ENCODE measurements at places on chromosomes 1 and 21.

DNA sequence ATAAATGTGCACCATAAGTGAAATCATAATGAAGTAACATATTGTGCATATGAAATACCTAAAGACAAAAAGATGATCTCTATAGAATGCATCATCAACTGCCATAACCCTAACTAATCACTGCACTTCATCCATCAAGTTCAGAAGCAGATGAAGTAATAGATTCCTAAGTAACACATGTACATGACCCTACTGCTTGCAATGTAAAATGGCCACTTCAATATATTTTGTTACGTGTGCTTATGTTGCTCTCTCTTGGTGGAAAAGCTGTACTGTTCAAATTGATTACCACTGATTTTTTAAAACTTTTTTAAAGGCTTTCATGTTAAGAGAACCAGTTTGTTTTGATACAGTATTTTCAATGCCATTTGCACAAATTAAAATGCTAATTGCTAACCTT lies 141.8 kb downstream of the TTLL7 start:
- DNase-seq: peak; percentile 68

GRCh38 chr1:180231506-180231921 lies 1.4 kb downstream of the LHX4 start:
- DNase-seq: no peak

DNA sequence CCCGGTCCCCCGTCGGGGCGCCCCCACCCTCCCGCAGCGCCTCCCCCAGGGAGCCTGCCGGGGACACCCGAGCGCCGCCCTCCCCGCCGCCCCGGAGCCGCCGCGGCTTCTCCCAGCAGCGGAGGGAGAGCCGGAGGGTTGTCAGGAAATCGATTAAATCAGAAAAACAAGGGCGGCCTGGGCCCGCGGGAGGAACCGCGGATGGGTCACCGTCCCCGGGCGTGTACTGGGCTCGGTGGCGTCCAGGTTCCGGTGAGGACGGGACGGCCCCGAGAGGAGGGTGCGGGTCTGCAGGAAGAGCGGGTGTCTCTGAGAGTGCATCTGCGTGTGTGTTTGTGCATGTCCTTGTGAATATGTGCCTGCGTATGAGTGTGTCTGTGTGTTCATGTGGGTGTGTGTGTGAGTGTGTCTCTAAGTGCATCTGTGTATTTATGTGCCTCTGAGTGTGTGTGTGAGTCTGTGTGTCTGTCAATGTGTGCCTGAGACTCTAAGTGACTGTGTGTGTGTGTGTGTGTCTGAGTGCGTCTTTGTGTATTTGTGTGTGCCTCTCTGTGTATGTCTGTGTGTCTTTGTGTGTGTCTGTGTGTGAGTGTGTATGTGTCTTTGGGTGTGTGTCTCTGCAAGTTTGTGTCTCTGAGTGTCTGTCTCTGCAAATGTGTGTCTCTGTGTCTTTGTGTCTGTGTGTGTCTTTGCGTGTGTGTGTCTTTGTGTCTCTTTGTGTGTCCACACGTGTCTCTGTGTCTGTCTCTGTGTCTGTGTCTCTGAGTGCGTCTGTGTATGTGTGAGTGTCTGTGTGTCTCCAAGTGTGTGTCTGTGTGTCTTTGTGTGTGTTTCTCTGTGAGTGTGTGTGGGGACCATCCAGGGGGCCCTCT lies 1.1 kb downstream of the SPSB1 start:
- no peak for DNase-seq

- peak; percentile 3 for DNase-seq
Observed at GRCh38 chr1:231240531-231240882, 505 bp upstream of the GNPAT start.

GRCh38 chr1:183484254-183484653 lies 12.0 kb downstream of the SMG7 start:
- no peak for DNase-seq

- no peak for DNase-seq
Observed at GRCh38 chr1:10924030-10924429, 88.4 kb upstream of the TARDBP start.

DNA sequence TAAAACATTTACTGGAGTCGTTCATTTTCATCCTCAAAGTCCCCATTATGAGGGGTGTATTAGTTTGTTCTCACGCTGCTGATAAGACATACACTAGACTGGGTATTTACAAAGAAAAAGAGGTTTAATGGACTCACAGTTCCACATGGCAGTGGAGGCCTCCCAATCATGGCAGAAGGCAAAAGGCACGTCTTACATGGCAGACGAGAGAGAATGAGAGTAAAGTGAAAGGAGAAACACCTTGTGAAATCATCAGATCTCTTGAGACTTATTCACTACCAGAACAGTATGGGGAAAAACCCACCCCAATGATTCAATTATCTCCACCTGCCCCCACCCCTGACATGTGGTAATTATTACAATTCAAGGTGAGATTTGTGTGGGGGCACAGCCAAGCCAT lies 830.4 kb upstream of the RGS18 start:
- DNase-seq: no peak

GRCh38 chr1:10632691-10633090 lies 157.9 kb downstream of the PEX14 start:
- DNase-seq: no peak

DNA sequence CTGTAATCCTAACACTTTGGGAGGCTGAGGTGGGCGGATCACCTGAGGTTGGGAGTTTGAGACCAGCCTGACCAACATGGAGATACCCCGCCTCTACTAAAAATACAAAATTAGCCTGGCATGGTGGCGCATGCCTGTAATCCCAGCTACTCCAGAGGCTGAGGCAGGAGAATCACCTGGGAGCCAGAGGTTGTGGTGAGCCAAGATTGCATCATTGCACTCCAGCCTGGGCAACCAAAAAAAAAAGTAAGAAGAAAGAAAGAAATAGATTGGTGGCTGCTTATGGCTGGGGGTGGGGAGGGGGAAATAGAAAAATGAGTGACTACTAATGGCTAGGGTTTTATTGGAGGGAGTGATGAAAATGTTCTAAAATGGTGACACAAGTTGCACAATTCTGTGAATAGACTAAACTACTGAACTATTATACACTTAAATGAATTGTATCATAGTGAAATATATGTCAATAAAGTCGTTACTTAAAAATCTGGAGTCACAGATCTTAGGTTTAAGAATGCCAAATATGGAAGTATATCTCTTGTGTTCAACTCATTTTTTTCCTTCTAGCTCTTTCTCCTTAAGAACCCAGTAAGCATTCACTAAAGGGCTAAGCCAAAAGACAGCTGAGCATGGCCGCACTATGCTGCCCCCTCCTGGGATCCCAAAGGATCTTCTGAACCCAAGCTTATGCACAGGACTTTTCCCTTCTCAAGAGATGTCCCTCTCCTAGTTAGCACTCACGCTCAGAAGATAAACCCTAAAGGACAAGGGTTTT lies 3.2 kb upstream of the NPL start:
- DNase-seq: peak; percentile 60

- no peak for DNase-seq
Observed at GRCh38 chr1:228002792-228003191, 4.0 kb upstream of the WNT3A start.

GRCh38 chr1:60833173-60833572 lies 249.2 kb upstream of the NFIA start:
- DNase-seq: no peak

DNA sequence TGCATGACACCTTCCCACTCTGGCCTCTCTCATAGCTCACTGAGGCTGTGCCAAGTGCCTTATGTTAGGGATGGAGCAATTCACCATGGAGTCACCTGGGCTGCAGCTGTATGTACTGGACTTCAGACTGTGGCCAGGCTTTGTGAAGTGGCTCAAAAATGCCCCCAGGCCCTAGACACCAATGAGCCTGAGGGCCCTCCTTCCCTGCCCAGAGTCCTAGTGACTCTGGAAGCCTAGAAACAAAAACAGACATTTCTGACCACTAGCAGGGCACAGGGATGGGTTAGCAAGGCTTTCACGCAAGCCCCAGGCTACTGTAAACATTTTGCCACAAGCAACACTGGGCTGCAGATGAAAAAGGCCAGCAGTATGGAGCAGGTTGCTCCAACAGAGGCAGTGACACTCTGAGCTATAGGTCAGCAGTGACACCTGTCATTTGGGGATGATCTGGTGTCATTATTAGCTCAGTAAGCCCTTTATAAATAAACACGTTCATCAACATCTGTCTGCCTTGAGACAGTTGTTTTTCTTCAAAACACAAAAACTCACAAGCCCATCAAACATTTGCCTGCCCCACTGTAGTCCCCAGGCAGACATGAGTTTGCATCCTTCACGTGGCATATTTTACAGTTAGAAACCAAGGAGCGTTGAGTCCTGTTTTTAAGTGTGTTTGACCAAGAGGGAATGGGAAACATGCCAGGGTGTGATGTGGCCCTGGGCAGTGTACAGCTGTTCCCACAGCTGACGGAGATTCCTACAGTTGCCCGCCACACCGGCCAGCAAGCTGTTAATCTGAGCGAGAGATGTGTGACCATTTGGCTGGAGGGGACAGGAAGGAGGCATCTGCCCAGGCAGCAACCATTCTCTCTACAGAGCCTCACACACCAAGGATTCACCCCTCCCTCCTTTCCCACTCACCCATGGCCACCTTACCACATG lies 66.8 kb downstream of the KCNN3 start:
- DNase-seq: no peak

GRCh38 chr1:69567652-69568420 lies at the start of gene LRRC7:
Gene LRRC7, plus strand, starts transcription at chr1:69567922. Its CDS starts 718 bp downstream, at chr1:69568640.
- DNase-seq: no peak

DNA sequence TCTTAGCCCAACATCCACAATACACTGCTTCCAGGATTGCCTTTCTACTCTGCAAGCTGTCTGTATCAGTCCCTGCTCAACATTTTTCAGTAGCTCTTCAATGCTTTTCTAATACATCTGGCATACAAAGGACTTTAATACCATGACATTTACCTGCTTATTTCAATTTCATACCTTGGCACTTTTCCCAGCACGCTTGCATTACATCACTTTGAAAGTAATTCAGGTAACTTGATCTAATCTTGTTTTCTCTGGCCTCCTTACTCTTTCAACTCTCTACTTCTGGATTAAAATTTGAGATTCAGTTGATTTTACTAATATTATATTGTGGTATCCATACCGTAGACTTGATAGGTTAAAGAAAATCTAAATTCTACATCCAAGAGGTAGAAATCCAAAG lies 103.0 kb downstream of the PTGS2 start:
- DNase-seq: no peak

DNA sequence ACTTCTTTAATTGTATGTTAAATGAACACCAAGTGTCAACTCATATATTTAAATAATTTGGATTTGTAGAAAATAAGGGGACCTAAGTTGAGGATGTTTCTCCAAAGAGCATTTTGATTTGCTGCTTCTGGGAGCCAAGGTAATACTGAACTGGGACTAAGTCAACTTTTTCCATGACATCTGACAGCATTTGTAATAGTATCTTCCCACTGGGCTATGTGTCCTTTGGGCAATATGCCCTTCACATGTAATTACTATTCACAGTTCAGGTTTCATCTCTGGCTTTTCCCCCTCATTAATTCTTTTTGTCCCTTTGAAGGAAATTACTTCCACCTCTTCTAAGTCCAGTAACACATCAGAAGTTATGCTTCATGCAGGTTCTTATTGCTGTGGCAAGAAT lies 36.7 kb upstream of the HP1BP3 start:
- no peak for DNase-seq

DNA sequence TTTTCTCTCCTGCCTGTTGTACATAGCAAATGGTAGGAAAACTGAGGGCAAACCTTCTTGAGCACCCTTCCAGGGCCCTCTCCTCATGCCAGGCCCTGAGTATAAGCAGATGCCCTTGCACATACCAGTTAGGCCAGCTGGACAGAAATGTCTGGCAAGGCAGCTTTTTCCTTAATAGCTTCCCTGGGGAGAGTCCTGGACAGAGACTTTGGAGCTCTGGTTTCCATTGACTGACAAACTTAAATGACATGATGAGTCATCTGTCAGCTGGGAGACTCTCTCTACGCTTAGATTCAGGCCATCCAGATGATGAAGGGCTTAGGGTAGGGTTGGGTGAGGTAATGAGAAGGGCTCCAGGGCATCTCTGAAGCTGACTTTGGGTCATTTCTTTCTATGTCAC lies 317.5 kb downstream of the ASTN1 start:
- DNase-seq: no peak

DNA sequence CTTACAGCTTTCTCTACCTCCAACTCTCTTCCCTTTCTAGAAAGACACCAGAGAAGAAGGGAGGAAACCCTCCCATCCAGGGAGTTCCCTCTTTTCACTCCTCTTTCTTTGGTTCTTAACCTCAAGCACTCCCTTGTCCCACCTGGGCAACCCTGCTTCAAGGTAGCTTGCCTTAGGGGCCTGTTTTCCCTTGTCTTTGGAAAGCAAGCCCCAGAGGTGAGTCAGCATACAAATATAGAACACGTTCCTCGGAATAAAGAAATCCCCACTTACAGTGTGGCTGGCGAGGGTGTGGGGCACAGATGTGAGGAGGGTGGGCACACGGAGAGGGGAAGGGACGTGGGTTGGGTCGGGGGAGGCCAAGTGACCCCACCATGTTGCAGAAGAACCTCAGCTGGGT lies 26.1 kb upstream of the KCNE2 start:
- DNase-seq: no peak

- no peak for DNase-seq
Observed at GRCh38 chr1:248710305-248710900, 7.8 kb upstream of the OR14I1 start.

DNA sequence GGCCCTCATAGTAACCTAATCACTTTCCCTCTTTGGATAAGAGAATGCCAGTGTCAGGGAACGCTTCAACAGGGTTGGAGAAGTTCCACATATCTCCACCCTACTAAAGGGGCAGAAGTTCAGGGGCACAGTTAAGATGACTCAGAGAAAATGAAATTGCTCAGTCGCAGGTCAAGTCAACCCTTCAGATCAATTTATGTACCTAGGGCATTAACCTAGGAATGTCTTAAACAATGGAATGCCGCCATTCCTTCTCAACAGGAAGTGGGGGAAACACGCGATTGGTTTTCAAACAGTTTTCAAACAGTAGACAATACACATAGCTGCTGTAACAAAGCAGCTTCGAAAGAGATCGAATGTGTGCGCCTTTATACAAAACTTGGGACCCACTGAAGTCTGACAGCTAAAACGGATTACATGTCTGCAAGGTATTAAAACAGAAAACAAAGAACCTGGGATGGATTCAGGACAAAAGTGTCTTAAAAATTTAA lies 897 bp downstream of the SLC25A24 start:
- peak; percentile 55 for DNase-seq

GRCh38 chr1:121458291-121459048 lies 273.7 kb downstream of the SRGAP2C start:
- no peak for DNase-seq

DNA sequence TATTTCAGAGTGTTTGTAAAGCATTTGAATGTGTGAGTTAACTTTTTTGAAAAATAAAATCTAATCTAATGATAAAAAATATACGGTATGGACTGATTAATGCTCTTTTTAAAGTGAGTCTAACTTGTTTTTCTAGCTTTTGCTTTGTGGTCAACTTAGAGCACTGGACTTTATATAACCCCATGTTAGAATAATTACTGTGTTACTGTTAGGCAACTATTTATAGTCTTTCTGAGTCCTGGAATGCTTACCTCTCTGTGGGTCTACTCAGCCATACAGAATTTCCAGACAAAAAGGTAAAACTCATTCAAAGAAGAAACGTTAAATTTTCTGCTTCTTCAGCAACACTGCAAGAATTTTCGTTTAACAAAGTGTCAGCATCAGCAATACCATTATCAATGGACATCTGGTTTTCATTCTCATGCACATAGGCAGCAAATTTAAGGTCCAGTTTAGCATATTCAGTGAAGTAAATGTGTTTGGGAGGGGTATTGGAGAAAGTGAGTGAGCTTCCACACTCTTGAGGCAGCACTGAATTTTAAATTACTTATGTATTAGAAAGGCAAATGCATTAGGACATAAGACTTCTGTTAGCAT lies 664.7 kb upstream of the NEGR1 start:
- DNase-seq: no peak
